Gastroesophageal sphincter (tissue), 4 donors: ENCODE measurements at places on chromosomes 7 and 10. TPM values are rescaled to one million over a fixed set of nuclear protein-coding genes. Genes with fewer than 3 reads are reported as not detected.

GRCh38 chr10:12214763-12215218 is 18.8 kb downstream of the CDC123 start:
- H3K36me3 ChIP-seq: no peaks in the 10 kb centered on the region
- H3K4me1 ChIP-seq: peaks cover 50% of the 10 kb centered on the region
- no peaks in the 10 kb centered on the region for H3K27me3 ChIP-seq
- ATAC-seq: no peak

DNA sequence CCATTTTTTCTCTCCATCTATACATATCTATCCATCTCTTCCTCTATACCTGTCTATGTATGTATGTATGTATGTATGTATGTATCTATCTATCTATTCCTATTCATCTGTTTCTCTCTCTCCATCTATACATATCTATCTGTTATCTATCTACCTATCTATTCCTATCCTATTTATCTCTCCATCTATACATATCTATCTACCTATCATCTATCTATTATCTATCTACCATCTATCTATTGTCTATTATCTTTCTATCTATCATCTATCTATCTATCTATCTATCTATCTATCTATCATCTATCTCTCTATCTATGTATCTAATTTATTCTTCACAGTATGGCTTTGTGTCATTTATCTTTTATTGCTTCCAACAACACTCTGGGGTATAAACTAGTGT is 1124.4 kb downstream of the TYW1 start:
- H3K27ac ChIP-seq: no peak overlapping the region
- ATAC-seq: no peak
- no peaks in the 10 kb centered on the region for H3K27me3 ChIP-seq

- H3K36me3 ChIP-seq: peaks cover 6% of the 10 kb centered on the region
- H3K4me3 ChIP-seq: no peak overlapping the region
- no peaks in the 10 kb centered on the region for H3K27me3 ChIP-seq
- H3K4me1 ChIP-seq: no peaks in the 10 kb centered on the region
- no peak overlapping the region for H3K27ac ChIP-seq
Observed at GRCh38 chr7:67343114-67343513, 346.5 kb downstream of the TYW1 start.

- H3K36me3 ChIP-seq: no peaks in the 10 kb centered on the region
- peak overlapping the region; percentile 84 for H3K27ac ChIP-seq
- no peak overlapping the region for H3K4me3 ChIP-seq
Observed at GRCh38 chr7:101240226-101241014, 2.8 kb upstream of the CLDN15 start.

DNA sequence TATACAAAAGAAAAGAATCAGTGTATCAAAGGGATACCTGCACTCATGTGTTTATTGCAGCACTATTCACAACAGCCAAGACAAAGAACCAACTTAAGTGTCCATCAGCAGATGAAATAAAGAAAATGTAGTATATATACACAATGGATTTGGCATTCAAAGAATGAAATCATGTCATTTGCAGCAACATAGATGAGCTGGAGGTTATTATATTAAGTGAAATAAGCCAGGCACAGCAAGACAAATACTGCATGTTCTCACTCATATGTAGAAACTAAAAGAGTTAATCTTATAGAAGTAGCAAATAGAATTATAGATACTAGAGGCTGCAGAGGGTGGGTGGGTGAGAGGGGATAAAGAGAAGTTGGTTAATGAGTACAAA is 28.3 kb downstream of the CNOT4 start:
- no peaks in the 10 kb centered on the region for H3K4me1 ChIP-seq
- H3K27ac ChIP-seq: no peak overlapping the region
- ATAC-seq: no peak
- H3K27me3 ChIP-seq: no peaks in the 10 kb centered on the region

DNA sequence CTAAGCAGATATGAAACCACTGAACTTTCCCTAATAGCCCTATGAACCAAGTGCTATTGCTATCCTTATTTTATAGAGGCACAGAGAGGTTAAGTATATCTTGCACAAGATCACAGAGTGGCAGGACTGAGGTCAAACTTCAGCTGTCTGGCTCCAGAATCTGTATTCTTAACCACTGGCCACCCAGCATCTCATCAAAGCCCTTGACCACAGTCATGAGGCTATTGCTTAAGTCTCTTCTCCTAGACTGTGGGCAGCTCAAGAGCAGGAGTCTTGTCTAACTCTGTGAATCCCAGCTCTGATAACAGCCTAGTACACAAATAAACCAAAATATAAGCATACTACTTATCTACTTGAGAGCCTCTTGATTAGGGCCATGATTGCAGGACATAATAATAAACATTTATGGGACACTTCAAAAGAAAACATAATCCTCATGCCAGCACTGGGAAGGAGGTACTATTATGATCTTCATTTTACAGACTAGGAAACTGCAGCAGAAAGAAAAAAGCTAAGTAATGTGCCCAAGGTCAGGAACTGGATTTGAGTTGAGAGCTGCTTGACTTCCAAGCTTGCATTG is 22.4 kb upstream of the SMC3 start:
- no peak overlapping the region for H3K4me3 ChIP-seq
- peaks cover 9% of the 10 kb centered on the region for H3K27me3 ChIP-seq
- H3K4me1 ChIP-seq: no peaks in the 10 kb centered on the region
- ATAC-seq: no peak
- H3K36me3 ChIP-seq: no peaks in the 10 kb centered on the region
- no peak overlapping the region for H3K27ac ChIP-seq

DNA sequence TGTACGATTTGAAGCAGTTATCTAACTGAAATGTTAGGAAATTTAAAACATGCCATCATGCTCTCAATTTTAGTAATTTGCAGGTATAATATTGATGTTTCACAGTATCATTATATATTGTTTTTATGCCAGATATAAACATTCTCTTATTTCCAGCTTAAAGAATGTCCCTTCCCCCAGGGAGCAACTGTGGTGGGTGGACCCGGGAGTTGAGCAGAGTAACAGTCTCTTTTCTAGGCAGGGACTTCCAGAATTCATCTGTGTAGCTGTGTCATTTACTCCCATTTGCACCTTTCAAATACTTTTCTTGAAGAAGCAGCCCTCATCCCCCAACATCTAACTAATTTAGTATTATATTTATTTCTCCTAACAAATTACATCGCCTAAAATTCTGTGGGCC is 9.6 kb downstream of the INPP5F start:
- no peaks in the 10 kb centered on the region for H3K27me3 ChIP-seq
- no peak for ATAC-seq
- H3K36me3 ChIP-seq: no peaks in the 10 kb centered on the region
- H3K4me3 ChIP-seq: no peak overlapping the region

DNA sequence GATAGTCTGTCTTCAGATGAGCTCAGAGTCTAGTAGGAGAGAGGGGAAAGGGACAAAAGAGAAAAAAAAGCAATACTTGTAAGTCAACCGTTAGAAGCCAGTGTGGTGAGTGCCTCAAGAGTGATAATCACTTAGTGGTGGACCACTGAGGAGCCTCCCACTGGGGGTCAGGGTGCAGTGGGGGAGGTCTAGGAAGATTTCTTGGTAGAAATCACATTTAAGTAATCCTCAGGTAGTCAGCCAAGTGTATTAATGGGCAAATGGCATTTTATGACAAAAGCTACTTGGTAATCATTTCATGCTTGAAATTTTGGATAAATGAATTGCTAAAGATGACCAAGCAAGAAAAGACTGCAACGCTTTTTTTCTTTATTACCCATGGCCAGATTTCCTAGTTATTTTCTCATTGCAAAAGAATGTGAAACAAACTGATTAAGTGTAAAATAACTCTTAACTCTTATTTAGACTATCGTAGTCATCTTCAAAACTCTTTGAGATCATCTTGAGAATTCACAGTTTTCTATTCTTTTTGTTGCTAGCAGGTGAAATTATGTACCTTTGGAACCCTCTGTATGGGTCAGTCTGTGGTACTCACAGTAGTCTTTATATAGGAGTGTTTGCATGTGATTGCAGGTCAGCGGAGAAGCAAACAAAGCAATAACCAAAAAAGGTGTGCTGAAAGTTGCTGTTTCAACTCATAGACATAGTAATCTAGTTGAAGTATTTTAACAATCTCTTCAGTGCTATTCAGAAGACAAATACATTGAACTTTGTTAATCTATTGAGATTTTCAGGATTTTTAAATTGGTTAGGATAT is 63.9 kb downstream of the PPP1R9A start:
- H3K27ac ChIP-seq: no peak overlapping the region
- H3K36me3 ChIP-seq: no peaks in the 10 kb centered on the region
- H3K4me1 ChIP-seq: peaks cover 7% of the 10 kb centered on the region

- H3K4me1 ChIP-seq: no peaks in the 10 kb centered on the region
- H3K4me3 ChIP-seq: peak within 1 kb of the TSS; percentile 73
- H3K27ac ChIP-seq: peak within 1 kb of the TSS; percentile 91
- H3K27me3 ChIP-seq: no peaks in the 10 kb centered on the region
Observed at GRCh38 chr10:17200912-17201793, at the start of gene TRDMT1. TRDMT1 (minus strand) TSS chr10:17201672; CDS start chr10:17201634, 38 bp downstream.

- H3K4me1 ChIP-seq: no peaks in the 10 kb centered on the region
- no peak for ATAC-seq
- H3K27ac ChIP-seq: no peak overlapping the region
- no peak overlapping the region for H3K4me3 ChIP-seq
Observed at GRCh38 chr7:22141355-22141754, 195.7 kb upstream of the CDCA7L start.

GRCh38 chr7:12475362-12476063 is 71.8 kb upstream of the VWDE start:
- H3K36me3 ChIP-seq: no peaks in the 10 kb centered on the region
- no peak for ATAC-seq
- H3K27ac ChIP-seq: no peak overlapping the region
- no peaks in the 10 kb centered on the region for H3K4me1 ChIP-seq
- H3K4me3 ChIP-seq: no peak overlapping the region

DNA sequence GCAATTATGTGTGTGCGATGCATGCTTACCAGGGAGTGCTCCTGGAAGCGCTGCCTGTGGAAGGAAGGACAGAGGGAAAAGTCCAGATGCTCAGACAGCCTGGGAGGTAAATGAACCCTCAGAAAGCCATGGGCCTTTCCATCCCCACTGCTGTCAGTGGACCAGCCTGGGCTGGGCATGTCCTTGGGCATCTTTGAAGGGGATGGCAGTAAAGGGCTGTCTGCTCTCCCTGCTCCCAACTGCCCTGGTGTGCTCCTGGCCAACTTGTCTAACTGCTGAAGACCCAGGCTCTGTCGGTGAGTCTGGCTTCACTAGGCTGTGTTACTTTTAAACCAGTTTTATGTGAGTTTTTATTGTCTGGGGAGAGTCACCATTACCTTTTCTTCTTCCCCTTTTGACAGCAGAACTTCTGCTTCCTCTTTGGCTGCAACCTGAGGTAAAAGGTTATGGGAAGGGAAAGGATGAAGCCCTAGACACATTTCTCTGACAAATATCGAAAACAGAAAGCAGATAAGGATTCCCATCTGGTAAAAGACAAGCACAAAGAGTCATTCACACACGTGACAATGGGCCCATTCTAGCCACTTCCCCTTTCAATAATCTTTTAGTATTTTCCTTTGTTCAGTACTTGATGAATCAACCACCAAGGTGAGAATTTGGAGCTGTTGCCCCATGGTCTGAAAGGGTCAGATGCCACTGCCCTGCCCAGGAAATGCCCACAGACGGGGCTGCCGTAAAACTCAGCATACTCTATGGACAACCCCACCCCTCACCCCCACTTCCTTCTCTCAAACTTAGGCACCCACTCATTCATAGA is 27.6 kb upstream of the PIK3AP1 start:
- H3K36me3 ChIP-seq: no peaks in the 10 kb centered on the region
- no peak overlapping the region for H3K27ac ChIP-seq
- H3K27me3 ChIP-seq: no peaks in the 10 kb centered on the region
- ATAC-seq: no peak

PTPRN2 gene
- total RNA-seq: 4.7 TPM

PPP1R17 gene
- total RNA-seq: not detected

CDC14C gene
- not detected for total RNA-seq

GPR15LG gene
- total RNA-seq: 10.1 TPM

ATRNL1 gene
- total RNA-seq: 19.0 TPM

CAV2 gene
- total RNA-seq: 188 TPM

LIPJ gene
- 0.13 TPM for total RNA-seq

GSDME gene
- 7.5 TPM for total RNA-seq

PLAC9 gene
- 25.2 TPM for total RNA-seq
